ENCODE measurements at places on chromosomes 6 and 20.

GRCh38 chr6:1575210-1576041, 34.3 kb upstream of the FOXC1 start:
- no peak for DNase-seq

- peak; percentile 55 for DNase-seq
These were observed at the start of gene MOXD1 for GRCh38 chr6:132400883-132401617. Gene MOXD1 (minus strand): TSS chr6:132401475. CDS start chr6:132401426, 49 bp downstream.

- no peak for DNase-seq
These were observed 14.4 kb downstream of the PTK7 start for GRCh38 chr6:43090559-43090956.

GRCh38 chr6:11384531-11385309, 152.3 kb upstream of the NEDD9 start:
- no peak for DNase-seq

- DNase-seq: peak; percentile 48
These were observed 501 bp downstream of the PLCG1 start for GRCh38 chr20:41137614-41138474.

DNA sequence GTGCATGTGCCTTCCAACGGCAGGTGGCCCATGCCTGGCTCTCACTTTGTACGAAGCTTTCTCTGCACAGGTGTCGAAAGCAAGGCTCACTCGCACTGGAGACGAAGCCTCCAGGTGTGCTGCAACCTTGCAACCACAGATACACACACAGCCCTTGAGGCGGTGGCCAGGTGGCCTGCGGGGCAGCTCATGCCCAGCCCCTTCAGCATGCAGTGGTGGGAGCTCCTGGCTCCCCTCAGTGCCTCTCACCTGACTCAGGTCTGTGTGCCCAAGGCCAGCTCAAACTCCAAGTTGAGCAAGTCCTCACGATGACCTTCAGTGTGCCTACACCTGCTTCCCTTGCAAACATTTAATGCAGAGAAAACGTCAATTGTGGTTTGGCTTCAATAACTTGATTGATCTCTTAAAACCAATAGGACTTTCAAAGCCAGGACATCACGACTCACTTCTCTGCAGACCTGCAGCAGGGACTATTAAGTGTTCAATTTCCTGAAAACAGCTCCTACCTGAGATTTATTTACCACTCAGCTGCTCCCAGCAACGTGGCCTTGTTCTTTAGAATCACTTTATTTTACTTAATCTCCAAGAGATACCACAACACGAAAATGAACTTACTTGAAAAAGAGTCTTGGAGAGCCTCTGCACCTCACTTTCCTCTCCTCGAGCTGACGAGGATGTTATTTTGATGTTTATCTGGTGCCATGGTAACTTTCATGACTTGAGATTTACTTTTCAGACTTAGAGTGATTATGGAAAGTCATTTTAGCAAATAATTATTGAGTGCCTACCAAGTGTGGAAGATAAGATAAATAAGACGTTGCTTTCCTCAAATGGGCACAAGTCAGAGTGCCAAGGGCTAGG, 86.3 kb downstream of the SLC22A23 start:
- no peak for DNase-seq

- DNase-seq: no peak
These were observed 28.8 kb downstream of the CPXM1 start for GRCh38 chr20:2771631-2772080.

GRCh38 chr20:61728326-61728725, 337.4 kb downstream of the TAF4 start:
- DNase-seq: no peak

GRCh38 chr6:37524025-37524969, 24.6 kb upstream of the CCDC167 start:
- DNase-seq: no peak

- DNase-seq: no peak
These were observed 58.7 kb upstream of the MTHFD1L start for GRCh38 chr6:150806790-150807189.

DNA sequence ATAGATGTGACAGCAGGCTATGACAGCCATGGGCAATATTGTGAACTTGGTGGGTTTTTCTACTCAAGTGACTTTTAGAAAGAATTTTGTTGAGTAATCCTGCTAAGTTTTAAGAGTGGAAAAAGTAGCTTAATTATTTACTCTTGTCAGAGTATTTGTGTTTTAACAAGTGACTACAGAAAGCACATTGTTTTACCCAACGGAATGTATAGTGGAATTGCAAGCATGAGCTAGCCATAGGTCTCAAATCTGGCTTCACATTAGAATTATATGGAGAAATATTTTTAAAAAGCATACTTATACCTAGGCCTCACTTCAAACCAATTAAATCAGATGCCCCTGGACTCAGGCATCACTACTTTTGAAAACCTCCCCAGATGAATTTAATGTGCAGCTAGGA, 35.5 kb upstream of the GOPC start:
- no peak for DNase-seq

DNA sequence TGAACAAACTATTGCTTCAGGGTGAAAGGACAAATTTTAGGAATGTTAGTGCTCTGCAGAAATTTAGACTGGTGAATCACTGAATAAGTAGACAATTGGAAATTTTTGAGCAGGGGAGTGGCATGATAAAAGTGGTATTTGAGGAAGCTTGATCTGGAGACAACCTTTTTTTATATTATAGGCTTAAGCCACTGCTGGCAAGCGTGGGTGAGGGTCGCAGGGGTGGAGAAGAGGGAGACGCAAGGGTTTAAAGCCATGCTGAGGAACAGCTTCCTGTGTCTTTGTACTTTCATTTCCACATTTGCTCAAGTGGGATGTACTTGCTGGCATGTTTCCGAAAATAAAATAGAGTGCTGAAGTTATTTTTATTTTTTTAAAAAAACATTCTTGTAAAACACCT, 23.7 kb downstream of the NCOA7 start:
- no peak for DNase-seq

GRCh38 chr6:10545482-10545881, 24.3 kb downstream of the GCNT2 start:
- no peak for DNase-seq

DNA sequence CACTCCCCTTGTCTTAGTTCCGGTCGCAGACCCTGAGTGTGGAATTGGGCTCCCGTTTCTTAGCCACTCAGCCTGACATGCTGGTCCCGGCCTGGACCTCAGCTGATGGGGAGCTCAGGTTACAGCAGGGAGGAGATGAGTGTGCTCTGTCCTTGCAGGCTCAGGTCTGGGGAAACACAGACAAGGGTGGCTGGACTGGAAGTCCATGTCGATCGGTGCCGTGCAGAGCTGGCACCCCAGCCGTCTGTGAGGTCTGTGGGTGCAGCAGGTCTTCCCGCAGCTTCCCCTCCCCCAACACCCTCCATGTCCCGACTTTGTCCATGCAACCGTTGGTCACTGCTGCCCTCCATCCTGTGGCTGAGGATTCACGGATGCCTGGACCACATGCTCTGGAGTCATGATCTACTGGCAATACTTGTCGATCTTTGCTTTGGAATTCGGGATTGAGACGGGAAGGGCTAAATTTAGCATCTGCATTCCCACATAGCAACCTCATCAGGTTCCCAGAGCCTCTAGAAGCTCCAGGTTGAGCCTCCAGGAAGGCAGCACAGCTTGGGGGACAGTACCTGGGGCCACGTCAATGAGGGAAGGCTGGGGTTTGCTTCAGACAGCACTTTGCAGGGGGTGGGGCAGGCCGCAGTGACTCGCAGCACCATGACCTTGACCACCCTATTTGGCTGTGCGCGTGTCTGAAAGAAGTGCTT, 118.8 kb downstream of the PSMB1 start:
- DNase-seq: no peak

DNA sequence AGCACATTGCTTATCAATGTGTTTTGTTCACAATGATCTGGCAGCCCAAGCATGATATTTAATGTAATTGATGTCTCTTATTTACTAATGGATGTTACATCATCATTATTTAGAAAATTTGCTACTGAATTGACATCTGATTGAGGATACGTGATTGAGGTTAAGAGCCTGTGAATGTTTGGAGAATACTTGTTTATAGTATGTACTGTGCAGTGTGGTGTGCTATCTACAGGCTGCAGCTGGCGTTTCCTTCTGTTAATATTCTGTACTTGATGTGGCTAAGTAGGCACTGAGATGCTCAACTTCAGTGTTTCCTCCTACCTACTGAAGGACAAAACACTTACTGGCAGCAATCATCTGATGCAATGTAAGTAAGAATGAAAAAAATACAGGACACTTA, 709.6 kb upstream of the FLRT3 start:
- DNase-seq: no peak

DNA sequence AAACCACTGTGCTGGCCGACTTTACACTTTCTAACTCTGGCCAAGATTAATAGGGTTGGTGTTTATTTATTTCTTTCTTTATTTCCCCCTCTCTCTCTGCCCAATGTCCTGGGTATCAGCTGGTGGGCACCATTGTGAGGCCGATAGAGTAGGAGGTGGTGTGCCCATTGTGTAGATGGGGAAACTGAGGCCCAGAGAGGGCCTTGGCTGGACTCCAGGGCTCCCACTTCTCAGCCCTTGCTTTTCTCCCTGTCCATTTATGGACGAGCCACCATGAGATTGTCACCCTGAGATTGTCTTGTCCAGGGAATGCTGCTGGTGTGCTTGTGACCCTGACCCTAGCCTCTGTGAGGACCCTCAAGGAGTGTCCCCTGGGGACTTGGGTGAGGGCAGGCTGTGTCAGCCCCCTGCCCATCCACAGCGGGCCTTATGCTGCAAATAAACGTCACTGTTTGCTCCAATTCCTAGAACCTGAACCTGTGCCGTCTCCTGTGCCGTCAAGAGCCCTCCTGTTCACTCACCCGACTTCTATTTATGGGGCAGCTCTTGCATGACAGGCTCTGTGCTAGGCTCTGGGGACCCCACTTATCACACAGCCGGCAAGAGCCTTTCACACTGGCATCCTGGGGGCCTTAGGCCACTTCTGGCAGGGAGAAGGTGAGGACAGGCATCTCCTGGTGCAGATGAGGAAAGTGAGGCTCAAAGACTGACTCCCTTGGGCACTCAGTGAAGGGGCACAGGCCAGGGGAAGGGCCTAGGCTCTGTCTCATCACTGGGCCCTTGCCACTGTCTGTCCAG, 24.8 kb downstream of the SUN5 start:
- no peak for DNase-seq

DNA sequence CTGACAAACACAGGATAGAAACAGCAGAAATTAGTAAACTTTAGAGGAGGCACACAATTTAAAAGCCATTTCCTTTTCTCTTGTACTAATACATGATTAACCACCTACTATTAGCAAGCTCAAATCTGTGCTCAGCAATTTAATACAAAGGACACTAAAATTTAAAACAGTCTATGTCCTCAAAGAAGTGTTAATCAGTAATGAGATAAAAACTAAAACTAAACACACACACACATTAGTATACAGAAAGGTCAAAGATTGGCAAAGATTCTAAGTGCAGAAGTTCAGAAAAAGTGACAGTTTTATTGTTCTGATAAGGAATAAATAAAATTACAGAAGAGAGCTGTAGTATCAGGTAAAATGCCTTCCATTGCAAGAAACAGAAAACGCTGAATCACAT, 73.9 kb upstream of the RUNX2 start:
- no peak for DNase-seq

- DNase-seq: no peak
These were observed 34.7 kb upstream of the TBXT start for GRCh38 chr6:166202321-166202733.

- DNase-seq: no peak
These were observed 1.0 kb downstream of the GMEB2 start for GRCh38 chr20:63625771-63626423.

GRCh38 chr6:34242252-34243130, 5.8 kb downstream of the HMGA1 start:
- no peak for DNase-seq

GRCh38 chr6:44397424-44398164, 10.1 kb downstream of the CDC5L start:
- no peak for DNase-seq

- no peak for DNase-seq
These were observed 60.1 kb upstream of the MAP3K7 start for GRCh38 chr6:90646940-90647339.

GRCh38 chr20:37686762-37687477, 6.9 kb upstream of the CTNNBL1 start:
- DNase-seq: no peak

DNA sequence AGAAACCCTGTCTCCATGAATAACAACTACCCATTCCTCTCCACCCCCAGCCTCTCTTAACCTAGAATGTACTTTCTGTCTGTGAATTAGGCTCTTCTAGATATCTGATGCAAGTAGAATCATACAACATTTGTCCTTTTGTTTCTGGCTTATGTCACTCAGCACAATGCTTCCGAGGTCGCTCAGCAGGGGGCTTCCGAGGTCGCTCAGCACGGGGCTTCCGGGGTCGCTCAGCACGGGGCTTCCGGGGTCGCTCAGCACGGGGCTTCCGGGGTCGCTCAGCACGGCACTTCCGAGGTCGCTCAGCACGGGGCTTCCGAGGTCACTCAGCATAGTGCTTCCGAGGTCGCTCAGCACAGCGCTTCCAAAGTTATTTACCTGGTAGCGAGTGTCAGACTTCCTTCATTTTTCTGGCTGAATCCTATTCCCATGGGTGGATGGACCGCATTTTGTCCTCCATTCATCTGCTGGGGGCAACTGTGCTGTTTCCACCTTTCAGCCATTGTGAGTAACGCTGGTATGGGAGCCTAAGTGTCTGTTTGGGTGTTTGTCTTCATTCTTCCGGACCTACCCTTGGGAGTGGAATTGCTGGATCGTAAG, 31.0 kb upstream of the BHLHE23 start:
- no peak for DNase-seq

- no peak for DNase-seq
These were observed 695.2 kb downstream of the PHF3 start for GRCh38 chr6:64330694-64331307.

DNA sequence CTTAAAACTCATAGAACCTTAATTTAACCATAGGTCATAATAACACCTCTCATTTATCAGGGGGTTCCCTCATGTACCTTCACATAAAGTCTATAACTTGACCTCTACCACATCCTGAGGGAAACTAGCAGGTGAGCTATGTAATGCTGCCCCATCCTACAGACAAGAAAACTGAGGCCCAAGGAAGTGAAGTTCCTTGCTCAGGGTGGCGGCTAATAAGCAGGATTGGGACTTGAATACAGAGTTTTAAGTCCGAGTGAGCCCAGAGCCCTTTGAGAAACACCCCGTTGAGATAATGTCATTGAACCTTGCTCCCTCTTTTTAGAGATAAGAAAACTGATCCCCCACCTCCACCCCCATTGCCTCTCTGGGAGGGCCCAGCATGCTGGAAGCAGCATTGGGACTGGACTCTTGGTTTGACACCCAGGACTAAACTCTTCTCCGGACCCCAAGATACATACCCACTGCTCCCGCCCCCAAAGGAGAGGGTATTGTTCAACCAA, 429 bp downstream of the BNIP5 start:
- DNase-seq: no peak

DNA sequence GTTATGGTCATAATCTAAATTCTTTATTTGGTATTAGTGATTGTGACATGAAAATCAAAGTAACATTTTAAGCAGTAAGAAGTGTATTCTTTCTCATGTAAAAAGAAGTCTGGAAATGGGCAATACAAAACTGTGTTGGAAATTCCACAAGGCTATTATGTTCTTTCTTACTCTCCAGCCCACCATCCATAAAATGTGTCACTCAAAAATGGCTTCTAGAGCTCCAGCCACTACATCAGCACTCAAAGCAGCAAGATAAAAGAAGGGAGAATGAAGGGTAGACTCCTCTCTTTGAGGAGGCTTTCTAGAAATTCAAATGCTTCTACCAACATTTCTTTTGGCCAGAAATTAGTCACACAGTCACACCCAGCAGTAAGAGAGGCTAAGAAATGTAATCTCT, 18.4 kb downstream of the PDSS2 start:
- DNase-seq: no peak

- no peak for DNase-seq
These were observed 28.7 kb downstream of the MYB start for GRCh38 chr6:135209803-135210202.

Data from memory B cell (primary cell).